CD14-positive monocyte (primary cell): ENCODE measurements at places on chromosomes 1 and 21. TPM values are rescaled to one million over a fixed set of nuclear protein-coding genes. Genes with fewer than 3 reads are reported as not detected.

- no peak overlapping the region for H3K27ac ChIP-seq
- H3K4me3 ChIP-seq, result no peak overlapping the region
Measured at GRCh38 chr1:214192825-214193643, 87.9 kb upstream of the SMYD2 start.

GRCh38 chr21:36250423-36251075, 69.4 kb upstream of the MORC3 start:
- H3K27me3 ChIP-seq, result no peaks in the 10 kb centered on the region
- peaks cover 99% of the 10 kb centered on the region for H3K36me3 ChIP-seq
- no peak overlapping the region for H3K4me3 ChIP-seq
- no peak for DNase-seq
- H3K27ac ChIP-seq, result no peak overlapping the region
- H3K4me1 ChIP-seq, result no peaks in the 10 kb centered on the region

GRCh38 chr1:65538086-65538485, 117.6 kb downstream of the LEPR start:
- H3K4me3 ChIP-seq, result peak overlapping the region; percentile 57
- no peaks in the 10 kb centered on the region for H3K36me3 ChIP-seq
- peaks cover 17% of the 10 kb centered on the region for H3K4me1 ChIP-seq

- H3K27me3 ChIP-seq, result no peaks in the 10 kb centered on the region
- H3K27ac ChIP-seq, result no peak overlapping the region
- no peak for DNase-seq
- H3K36me3 ChIP-seq, result no peaks in the 10 kb centered on the region
Measured at GRCh38 chr1:97038410-97038809, 316.8 kb downstream of the PTBP2 start.

DNA sequence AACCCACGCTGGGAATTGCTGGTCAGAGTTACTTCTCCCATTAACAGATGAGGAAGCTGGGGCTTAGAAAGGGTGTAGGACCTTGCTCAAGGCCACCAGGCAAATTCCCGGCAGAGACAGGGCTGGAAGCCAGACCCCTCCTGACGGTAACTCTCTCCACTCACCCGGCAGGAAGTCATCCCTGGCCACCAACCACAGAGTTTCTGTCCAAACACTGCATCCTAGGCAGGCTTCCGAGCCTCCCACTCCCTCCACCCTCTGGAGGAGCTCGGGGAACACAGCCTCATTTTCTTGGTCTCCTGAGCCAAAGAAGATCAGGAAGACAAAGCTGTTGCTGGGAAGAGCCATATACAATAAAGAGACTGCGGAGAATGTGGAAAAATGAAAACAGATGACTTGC, 25.0 kb upstream of the ZNF436 start:
- H3K4me3 ChIP-seq, result no peak overlapping the region
- H3K4me1 ChIP-seq, result no peaks in the 10 kb centered on the region
- H3K27ac ChIP-seq, result no peak overlapping the region
- DNase-seq, result no peak
- H3K27me3 ChIP-seq, result no peaks in the 10 kb centered on the region

The CFAP57 gene
- polyA plus RNA-seq, result 0.01 TPM in 1 of 2 replicates, not detected in the other

The KIF14 gene
- 0.18 TPM for polyA plus RNA-seq

- no peak overlapping the region for H3K4me3 ChIP-seq
- peaks cover 98% of the 10 kb centered on the region for H3K36me3 ChIP-seq
Measured at GRCh38 chr1:206448471-206448870, 21.8 kb upstream of the IKBKE start.

The AGRN gene
- polyA plus RNA-seq, result 0.06 TPM

GRCh38 chr1:154994591-154994990, 1.2 kb downstream of the LENEP start:
- no peak for DNase-seq
- H3K36me3 ChIP-seq, result peaks cover 11% of the 10 kb centered on the region
- no peaks in the 10 kb centered on the region for H3K27me3 ChIP-seq
- H3K27ac ChIP-seq, result no peak overlapping the region

GRCh38 chr1:15171271-15171908, 17.8 kb downstream of the TMEM51 start:
- no peaks in the 10 kb centered on the region for H3K36me3 ChIP-seq
- H3K27me3 ChIP-seq, result no peaks in the 10 kb centered on the region
- H3K27ac ChIP-seq, result no peak overlapping the region
- peaks cover 13% of the 10 kb centered on the region for H3K4me1 ChIP-seq
- H3K4me3 ChIP-seq, result no peak overlapping the region

GRCh38 chr1:44225761-44226160, 12.5 kb downstream of the DMAP1 start:
- DNase-seq, result no peak
- H3K4me3 ChIP-seq, result no peak overlapping the region
- peaks cover 22% of the 10 kb centered on the region for H3K4me1 ChIP-seq
- peaks cover 11% of the 10 kb centered on the region for H3K36me3 ChIP-seq
- H3K27me3 ChIP-seq, result no peaks in the 10 kb centered on the region

- no peaks in the 10 kb centered on the region for H3K4me1 ChIP-seq
- DNase-seq, result no peak
- H3K27me3 ChIP-seq, result peaks cover 10% of the 10 kb centered on the region
- no peak overlapping the region for H3K27ac ChIP-seq
- H3K36me3 ChIP-seq, result no peaks in the 10 kb centered on the region
Measured at GRCh38 chr1:99650030-99650429, 4.1 kb downstream of the PALMD start.

- DNase-seq, result no peak
- no peaks in the 10 kb centered on the region for H3K36me3 ChIP-seq
- no peak overlapping the region for H3K4me3 ChIP-seq
- H3K27ac ChIP-seq, result no peak overlapping the region
Measured at GRCh38 chr1:55702064-55702463, 486.9 kb upstream of the USP24 start.

GRCh38 chr1:231930257-231930947, 303.8 kb downstream of the DISC1 start:
- H3K36me3 ChIP-seq, result no peaks in the 10 kb centered on the region
- H3K27me3 ChIP-seq, result no peaks in the 10 kb centered on the region
- no peaks in the 10 kb centered on the region for H3K4me1 ChIP-seq
- no peak for DNase-seq
- no peak overlapping the region for H3K4me3 ChIP-seq

DNA sequence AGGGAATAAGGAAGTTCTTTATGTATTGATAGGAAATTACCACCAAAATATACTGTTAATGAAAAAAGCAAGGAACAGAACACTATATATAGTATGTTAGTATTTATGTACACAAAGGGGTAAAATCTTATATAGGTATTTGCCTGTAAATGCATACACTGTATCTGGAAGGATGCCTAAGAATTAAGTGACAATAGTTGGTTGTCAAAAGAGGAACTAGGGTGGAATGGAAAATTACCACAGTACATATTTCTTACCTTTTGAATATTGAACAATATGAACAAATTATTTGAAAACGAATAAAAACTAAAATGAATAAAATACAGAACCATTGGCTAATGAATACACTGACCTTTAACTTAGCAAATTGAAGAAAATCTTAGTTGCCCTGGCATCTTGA, 13.6 kb downstream of the ARPC5 start:
- H3K4me1 ChIP-seq, result peaks cover 43% of the 10 kb centered on the region
- DNase-seq, result no peak
- no peak overlapping the region for H3K4me3 ChIP-seq
- no peaks in the 10 kb centered on the region for H3K27me3 ChIP-seq
- peaks cover 18% of the 10 kb centered on the region for H3K36me3 ChIP-seq

The SPATA21 gene
- polyA plus RNA-seq, result not detected in 2 replicates
